ENCODE measurements at places on chromosomes 13 and 19.

- no peak for DNase-seq
Observed at GRCh38 chr19:42185277-42185676, 32.2 kb downstream of the DEDD2 start.

GRCh38 chr13:45786293-45786920 is 65.1 kb downstream of the SIAH3 start:
- no peak for DNase-seq

- peak; percentile 13 for DNase-seq
Observed at GRCh38 chr19:42191855-42192254, 25.6 kb downstream of the DEDD2 start.

DNA sequence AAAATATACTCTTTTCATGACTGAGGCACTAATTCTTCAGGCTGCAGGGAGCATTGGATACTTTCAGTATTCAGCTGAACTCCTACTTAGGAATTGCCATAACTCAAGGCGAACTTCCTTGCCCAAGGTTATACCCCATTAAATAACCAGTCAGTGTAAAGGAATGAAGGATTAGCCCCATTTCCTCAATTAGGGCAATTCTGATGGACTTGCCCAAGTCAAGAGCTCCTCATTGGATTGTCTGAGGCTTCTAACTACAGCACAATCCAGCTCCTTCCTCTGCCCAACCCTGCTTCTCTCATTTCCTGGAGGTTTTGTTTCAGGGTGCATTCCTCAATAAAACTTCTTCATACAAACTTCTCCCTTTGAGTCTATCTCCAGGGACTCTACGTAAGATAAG is 329.2 kb downstream of the LIG4 start:
- no peak for DNase-seq

GRCh38 chr13:80123945-80124344 is 217.0 kb downstream of the SPRY2 start:
- no peak for DNase-seq

DNA sequence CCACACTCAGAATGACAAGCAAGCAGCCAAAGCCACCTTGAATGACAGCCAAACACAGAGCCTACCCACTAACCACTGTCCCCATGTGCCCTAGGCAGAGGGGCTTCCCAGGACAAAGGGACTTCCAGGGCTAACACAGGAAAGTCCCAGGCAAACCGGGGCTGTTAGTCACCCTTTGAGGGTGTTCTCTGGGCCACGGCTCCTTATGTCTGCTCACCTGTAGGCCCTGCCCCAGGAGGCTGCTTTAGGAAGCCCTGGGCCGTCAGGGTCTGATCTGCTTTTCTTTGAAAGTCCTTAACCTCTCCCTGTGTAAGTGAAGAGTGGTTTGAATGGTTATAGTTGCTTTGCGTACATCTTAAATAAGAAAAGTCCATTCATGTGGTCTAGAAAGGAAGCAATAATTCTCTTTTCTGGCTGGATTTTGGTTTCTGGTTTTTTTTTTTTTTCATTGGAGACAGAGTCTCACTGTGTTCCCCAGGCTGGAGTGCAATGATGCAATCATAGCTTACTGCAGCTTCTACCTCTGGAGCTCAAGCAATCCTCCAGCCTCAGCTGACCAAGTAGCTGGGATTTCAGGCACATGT is 161.4 kb downstream of the EFNB2 start:
- no peak for DNase-seq

GRCh38 chr13:85040215-85040614 is 759.0 kb downstream of the SLITRK6 start:
- no peak for DNase-seq

DNA sequence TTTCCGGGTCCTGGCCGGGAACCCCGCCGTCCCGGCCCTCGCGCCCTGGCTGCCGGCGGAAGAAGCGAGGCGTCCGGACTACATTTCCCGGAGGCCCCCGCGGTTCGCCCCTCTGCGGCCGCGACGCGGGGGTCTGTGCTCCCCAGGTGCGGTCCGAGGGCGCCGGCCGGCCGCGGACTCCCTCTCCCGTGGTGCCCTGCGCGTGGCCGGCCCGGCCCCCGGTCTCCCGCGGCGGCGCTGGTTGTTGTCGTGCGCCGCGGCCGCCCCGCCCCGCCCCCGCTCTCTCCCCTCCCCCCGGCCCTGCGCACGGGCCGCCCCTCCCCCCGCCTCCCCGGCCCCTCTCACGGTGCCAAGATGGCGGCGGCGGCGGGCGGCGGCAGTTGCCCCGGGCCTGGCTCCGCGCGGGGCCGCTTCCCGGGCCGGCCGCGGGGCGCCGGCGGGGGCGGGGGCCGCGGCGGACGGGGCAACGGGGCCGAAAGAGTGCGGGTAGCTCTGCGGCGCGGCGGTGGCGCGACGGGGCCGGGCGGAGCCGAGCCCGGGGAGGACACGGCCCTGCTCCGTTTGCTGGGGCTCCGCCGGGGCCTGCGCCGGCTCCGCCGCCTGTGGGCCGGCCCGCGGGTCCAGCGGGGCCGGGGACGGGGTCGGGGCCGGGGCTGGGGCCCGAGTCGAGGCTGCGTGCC is at the start of gene KMT2B:
TSS of gene KMT2B (plus strand) at position 339 of the 680 bp plus-strand sequence. CDS start at position 355, 16 bp downstream.
- DNase-seq = peak; percentile 94

DNA sequence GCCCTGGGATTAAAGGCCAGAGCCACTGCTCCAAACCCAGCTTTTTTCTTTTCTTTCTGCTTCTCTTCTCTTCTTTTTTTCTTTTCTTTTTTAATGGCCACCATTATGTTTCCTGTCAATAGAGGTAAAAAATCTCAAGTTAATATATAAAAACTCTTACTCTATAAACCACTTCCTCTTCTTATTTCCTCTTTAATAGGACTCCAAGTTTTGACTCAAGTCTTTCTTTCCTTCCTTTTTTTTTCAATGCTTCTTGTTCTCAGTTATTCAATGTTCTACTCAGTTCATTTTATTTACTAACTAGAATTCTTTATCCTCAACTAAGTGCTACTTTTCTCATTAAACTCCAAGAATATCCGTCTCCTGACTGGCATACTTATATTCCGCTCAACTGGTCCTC is 27.1 kb upstream of the MYCBP2 start:
- no peak for DNase-seq

DNA sequence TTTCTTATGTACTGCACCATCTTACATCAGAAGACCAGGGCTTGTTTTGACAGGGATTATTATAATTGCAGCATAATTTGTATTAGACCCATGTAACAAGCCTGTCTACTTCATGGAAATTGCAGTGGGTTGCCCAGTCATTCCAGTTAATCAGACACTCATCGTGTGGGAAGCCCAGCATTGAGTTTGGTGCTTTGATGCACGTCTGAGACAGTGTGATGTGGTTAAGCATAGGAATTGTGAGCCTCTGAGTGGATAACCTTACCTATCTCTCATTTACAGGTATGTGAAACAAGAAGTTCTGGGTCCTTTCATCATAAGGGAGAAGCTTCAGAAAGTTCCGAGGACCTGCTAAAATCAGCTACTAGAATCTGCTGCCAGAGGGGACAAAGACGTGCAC is 12.8 kb downstream of the RGCC start:
- no peak for DNase-seq

DNA sequence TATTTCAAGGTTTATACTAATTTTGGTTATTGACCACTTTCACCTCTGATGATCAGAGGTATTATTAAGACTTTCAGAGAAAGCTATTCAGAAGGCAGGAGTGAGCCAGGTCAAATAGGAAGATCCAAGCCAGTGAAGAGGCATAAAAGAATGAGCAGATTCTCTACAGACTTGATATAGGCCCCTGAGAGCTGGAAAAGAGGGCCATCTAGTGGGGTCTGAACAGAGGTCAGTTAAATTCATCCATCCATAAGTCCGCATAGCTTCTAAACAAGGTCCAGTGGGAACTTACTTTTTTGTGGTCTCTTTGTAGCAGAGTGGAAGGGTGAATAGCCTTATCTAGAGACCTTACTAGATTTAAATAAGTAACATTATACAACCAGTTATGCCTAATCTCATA is 126.6 kb upstream of the UFM1 start:
- peak; percentile 2 for DNase-seq

- DNase-seq = no peak
Observed at GRCh38 chr13:19573120-19573716, 11.9 kb upstream of the TPTE2 start.

- DNase-seq = no peak
Observed at GRCh38 chr19:14081797-14082674, 3.5 kb downstream of the C19orf67 start.

DNA sequence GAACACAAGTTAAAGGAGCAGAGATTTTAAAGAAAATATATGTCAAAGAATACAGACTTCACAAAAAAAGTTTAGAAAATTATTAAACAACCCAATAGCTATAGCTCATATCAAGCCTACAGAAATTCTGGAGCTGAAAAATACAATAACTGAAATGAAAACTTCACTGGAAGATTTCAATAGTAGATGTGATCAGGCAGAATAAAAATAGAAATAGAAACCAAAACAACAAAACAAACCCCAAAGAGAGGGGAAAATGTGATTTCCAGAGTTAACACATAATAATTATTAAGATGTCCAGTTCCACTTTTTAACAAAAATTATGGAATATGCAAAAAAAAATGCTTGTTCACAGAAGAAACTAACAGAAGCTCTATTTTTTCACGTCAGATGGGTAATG is 23.6 kb downstream of the LRRC63 start:
- no peak for DNase-seq

DNA sequence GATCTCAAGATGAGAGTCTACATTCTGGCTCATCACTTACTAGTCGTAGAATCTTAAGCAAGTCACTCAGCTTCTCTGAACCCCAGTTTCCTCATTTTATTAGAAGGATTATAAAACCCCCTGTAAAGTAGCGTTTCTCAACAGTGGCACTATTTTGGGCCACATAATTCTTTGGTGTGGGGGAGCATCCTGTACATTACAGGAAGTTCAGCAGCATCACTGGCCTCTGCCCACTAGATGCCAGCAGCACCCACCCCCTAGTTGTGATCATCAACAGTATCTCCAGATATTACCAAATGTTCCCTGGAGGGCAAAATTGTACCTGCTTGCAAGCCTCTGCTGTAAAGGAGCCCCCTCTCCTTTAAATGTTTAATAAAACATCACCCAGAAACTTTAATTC is 22.6 kb downstream of the STARD13 start:
- DNase-seq = peak; percentile 3

- DNase-seq = peak; percentile 35
Observed at GRCh38 chr19:56155124-56155687, 14.1 kb downstream of the ZNF444 start.

GRCh38 chr13:26784704-26785639 is 24.4 kb upstream of the GPR12 start:
- no peak for DNase-seq

- DNase-seq = no peak
Observed at GRCh38 chr13:33865945-33866344, 48.0 kb downstream of the RFC3 start.

DNA sequence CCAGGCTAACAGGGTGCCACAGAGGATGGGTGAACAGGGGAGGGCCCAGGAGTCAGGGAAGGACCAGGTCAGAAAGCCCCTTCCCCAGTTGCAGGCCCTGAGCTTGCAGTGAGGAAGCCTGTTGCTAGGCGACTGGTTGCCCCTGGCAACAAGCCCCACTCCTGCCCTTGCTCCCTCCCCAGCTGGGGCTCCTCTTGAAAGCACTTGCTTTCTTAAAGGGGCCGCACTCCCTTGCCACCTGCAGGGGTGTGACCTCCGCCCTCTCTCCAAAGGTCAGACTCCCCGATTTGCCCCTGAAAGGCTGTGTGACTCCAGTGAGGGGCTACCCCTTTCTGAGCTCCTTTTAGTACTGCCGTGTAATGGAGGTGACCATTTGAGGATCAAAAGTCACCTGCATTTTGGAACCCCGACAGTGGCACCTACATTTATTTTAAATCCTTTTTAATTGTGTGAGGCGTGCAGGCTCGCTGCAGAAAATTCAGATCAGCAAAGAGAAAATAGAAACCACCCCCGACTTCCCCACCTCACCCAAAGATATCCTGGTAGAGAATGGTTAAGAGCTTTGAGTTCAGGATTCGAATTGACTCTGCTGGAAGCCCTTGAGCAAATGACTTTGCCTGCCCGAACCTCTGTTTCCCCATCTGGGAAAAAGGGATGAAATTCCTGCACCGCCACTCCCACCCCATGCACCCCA is 4.8 kb downstream of the FCHO1 start:
- DNase-seq = no peak

DNA sequence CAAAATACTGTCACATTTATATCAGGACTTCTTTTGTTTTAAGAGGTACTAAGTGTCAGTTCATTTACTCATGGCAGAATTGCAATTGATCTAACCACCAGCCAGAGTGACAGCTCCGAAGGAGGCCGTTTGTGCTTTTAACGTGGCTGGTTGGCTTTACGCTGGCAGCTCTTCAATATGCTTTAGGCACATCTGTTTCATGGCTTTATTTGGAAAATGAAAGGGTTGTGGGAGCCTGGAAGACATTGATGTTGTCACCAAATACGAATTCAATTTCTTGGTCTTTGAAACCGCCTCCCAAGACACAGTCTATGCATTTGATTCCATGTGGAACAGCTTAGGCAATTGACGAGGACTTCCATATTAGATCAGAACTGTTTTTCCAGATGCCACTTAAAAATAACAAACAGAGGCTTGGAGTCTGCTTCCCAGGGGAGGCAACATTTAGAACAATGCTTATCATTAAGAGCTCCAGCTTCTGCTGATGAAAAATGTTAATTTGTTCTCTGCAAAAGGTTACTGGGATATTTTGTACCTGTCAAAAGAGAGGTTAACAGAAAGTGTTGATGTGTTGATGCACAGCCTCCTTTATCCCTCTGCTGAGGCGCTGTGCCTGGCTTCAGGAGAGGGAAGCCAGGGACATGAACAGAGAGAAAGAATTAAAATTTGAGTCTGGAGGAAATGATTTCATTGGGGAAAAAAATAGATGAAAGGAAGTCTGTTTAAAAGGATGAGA is 64.0 kb upstream of the TNFRSF19 start:
- no peak for DNase-seq

- DNase-seq = no peak
Observed at GRCh38 chr13:44817131-44817671, 172.1 kb downstream of the NUFIP1 start.

DNA sequence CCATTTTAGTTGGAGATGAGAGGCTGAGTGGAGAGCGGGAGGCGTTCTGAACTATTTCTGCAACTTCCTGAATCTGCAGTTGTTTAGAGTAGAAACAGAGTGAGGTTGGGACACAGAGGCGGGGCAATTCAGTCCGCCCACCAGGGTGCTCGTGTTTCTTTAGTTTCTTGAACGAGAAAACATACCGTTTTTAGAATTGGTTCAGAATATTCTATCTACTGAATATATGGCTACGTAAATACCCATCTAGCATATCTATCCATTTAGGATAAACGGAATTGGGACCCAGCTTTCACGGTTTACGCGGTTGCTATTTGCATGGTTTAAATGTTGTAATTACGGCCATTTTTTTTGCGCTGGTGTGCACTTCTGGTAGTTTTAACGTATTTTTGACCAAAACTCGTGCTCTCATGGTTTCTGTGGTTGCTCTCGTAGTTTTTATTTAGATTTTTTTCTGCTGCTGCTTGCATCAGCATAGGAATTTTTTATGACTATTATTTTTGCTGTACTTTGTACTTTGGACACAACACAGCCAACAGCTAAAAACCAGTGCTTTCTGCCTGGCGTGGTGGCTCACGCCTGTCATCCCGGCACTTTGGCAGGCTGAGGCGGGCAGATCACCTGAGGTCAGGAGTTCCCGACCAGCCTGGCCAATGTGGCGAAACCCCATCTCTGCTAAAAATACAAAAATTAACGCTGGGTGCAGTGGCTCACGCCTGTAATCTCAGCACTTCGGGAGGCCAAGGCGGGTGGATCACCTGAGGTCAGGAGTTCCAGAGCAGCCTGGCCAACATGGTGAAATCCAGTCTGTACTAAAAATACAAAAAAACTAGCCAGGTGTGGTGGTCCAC is 32.7 kb downstream of the TIMM13 start:
- DNase-seq = no peak
